ENCODE measurements at places on chromosomes 7 and 10.

- DNase-seq, result no peak
Measured at GRCh38 chr7:122438006-122438405, 133.5 kb upstream of the FEZF1 start.

- no peak for DNase-seq
Measured at GRCh38 chr7:139994356-139994755, 68.4 kb downstream of the PARP12 start.

DNA sequence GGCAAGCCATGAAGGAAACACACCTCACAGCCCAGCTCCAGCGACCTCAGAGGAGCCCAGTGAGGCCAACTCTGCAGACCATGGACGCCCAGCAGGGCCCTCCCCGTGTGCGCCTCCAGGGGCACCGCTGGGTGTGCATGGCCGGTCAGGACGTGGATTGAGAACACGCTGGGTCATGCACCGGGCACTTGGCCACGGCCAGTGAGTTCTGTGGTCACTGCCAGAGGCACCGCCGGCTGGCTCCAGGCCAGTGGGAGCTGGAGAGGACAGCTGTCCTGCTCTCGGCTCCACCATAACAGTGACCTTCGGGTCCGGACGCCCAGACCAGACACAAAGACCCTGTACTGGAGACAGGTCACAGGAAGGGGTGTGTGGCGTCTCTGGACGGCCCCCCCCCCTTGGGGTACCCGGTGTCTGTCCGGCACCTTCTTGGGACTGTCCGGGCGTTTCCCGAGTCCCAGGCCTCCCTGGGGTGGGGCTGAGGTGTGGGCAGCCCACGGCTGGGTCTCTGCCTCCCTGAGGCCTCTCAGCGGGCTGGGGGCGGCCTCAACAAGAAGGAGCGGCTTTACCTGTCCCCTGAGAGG lies 50.4 kb upstream of the NKX6-2 start:
- DNase-seq, result no peak

GRCh38 chr7:158431941-158432347 lies 155.7 kb downstream of the PTPRN2 start:
- no peak for DNase-seq

DNA sequence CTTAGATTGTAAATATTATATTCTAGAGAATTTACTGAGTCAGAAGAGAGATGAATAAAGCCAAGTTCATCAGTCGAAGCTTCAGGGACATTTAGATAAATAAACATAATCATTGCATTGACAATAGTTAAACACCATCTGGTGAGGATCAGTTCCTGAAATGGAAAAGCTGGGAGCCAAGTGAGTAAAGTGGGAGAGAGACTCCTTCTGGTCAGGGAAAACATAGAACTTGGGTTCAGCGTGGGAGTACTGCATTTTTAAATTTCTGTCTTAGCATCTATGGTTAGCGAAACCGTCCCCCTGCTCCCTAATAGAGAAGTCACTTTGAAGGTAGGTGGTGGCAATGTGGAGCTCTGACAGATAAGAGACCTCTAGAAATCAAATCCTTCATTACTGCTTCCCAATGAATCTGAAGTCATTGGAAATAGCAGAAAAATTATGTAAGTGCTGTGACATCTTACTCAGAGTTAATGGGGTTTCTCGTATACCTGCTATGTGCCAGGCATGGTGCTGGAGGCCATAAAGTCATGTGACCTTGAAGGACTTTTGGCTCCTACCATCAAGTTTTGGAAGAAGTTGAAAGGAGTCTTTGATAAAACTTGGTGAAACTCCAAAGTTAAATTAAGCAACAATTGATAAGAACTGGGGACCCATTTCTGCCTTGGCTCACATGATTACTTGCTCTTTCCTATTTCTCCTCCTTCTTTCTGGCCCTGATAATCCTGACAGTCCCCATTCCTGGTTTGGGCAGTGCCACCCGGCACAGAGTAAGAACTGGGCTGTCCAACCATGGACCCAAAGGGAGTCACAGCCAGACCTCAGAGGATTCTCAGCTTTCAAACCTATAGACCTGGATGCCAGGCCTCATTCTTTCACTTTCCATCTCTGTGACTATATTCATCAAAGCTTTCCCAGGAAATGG lies 211.2 kb downstream of the C7orf25 start:
- no peak for DNase-seq

DNA sequence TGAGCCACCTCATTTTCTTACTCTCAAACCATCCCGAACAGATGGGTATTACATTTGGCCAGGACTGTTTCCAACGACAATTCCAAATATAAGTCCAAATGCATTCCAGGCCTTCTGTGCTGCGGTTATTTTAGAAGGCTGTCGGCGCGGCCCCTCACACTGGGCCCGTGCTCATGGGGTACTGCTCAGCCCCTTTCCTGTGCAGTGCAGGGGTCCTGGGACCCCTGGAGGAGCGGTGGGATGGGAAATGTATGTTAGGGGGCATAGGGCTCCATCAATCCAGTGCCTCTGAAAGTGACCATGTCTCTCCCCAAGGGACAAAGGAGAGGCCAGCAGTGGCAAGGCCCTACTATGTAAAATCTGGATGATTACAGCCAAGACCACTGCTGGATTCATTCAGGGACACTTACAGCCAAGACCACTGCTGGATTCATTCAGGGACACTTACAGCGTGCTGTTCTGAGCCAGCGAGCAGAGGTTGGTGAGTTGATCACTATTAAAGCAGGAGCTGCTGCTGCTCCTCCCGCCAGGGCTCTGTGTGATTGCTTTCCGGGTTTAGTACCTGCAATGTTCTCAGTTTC lies 66.3 kb downstream of the CHST15 start:
- no peak for DNase-seq

GRCh38 chr7:93232673-93233018 lies 480 bp downstream of the VPS50 start:
- no peak for DNase-seq

GRCh38 chr7:157414702-157415096 lies 77.9 kb downstream of the DNAJB6 start:
- DNase-seq, result no peak

DNA sequence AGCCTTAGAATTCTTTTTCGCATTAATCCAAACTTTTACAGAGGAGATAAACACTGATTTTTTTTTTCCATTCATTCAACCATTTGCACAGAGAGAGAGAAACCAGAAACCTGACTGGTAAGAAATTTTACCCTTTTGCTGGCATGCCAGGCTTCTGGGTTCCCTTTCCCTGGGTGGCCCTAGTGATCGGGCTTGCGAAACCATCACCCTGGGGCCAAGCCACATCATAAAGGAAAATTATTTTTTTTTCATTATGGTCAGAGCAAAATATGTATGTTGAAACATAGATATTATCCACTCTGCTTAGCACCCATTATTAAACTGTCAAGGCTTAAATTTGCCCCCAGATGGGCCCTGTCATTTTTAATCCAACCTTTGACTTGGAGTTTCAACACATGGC lies 55.4 kb upstream of the INHBA start:
- DNase-seq, result no peak

DNA sequence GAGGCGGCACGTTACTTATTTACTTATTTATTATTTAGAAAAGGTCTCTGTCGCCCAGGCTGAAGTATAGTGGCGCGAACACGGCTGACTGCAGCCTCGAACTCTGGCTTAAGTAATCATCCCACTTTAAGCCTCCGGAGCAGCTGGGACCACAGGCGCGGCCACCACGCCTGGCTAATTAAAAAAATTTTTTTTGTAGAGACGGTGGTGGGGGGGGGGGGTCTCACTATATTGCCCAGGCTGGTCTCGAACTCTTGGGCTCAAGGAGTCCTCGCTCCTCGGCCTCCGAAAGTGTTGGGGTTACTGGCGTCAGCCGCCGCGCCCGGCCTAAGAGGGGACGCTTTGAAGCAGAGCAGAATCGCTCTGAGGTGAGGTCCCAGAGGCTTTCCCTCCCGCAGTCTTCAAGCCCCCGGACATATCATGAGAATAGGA lies 675 bp upstream of the FRAT2 start:
- no peak for DNase-seq

DNA sequence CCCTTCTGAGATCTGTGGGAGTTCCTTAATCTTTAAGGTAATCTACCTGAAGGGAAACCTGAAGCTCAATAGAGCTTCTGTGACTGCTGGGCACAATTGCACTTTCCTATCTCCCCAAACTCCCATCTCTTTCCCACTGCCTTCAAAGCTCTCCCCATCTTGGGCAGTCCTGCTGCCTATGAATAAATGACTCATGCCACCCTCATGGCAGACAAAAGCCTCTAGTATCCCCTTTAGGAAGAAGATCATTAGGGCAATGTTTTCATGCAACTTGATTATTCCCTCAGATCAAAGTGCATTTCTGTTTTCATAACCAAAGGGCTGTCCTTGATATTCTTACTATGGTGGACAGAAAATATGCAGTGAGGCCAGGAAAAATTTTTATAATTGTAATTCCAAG lies 704.9 kb upstream of the LRRN3 start:
- DNase-seq, result no peak

GRCh38 chr10:66026321-66026720 lies 899.5 kb upstream of the LRRTM3 start:
- DNase-seq, result no peak

GRCh38 chr10:124211921-124212320 lies 118.5 kb upstream of the CHST15 start:
- DNase-seq, result no peak

DNA sequence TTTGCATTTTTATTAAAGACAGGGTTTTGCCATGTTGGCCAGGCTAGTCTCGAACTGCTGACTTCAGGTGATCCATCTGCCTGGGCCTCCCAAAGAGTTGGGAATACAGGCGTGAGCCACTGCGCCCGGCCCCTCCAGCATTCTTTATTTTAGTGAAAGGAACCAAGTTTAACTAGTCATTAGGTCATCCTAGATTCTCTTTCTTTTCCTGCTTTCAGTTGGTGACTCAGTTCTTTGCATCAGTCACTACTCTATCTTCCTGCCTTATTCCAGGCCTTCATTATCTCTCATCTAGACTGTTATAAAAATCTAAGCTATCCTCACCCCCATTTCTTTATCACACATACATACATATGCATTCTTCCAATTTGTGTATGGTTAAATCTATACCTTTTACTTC lies 63.7 kb downstream of the PRSS58 start:
- no peak for DNase-seq

- no peak for DNase-seq
Measured at GRCh38 chr7:131781-132482, 60.4 kb upstream of the FAM20C start.

- no peak for DNase-seq
Measured at GRCh38 chr7:17625043-17625442, 315.3 kb downstream of the SNX13 start.

GRCh38 chr10:132988988-132989387 lies 46.6 kb upstream of the CFAP46 start:
- DNase-seq, result no peak

DNA sequence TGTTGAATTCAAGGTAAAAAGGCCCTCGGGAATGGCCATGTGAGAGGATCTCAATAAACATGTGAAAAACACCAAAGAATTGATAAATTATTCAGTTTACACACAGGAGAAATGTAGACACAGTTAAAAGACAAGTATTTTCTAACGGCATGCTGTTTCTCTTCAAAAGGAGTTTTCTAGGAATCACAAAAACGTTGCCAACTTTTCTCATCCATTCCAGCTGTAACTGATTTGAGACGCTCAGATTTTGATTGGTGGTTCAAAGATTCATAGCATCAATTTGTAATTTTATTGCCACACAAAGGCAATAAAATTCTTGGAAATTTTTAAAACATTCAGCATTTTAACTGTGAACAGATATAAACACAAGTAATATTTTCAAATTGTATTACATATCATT lies 384.9 kb upstream of the PFKP start:
- DNase-seq, result no peak

- DNase-seq, result no peak
Measured at GRCh38 chr10:101451261-101451660, 97.3 kb downstream of the BTRC start.

Measured in CD4-positive, alpha-beta T cell treated with Interleukin-17A for 1 hour (primary cell).